ENCODE measurements at places on chromosomes 4 and X.

DNA sequence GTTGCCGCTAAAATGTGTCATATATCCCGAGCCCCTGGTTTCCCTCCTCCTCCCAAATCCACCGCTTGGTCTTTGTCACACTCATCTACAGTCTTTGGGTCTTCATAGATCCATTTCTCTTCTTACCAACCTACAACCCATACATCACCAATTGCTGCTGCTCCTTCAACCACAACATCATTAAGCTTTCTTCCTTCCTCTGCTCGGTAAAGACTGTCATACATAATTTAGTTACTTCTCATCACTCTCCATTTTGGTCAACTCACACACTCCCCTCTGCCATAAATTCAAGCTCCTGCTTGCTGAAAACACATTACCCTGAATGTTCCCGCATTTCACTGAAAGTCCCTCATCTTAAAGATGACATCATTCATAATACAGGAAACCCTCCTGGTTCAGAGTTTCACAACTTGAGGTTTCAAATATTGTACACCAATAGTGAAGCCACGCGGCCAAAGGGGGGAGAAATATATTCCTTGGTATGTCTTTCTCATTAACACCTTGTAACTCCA, 1.7 kb upstream of the DCTD start:
- no peaks in the 10 kb centered on the region for H3K27me3 ChIP-seq
- peaks cover 10% of the 10 kb centered on the region for H3K36me3 ChIP-seq
- peak; percentile 47 for DNase-seq
- no peak overlapping the region for H3K4me3 ChIP-seq
- peaks cover 29% of the 10 kb centered on the region for H3K4me1 ChIP-seq

DNA sequence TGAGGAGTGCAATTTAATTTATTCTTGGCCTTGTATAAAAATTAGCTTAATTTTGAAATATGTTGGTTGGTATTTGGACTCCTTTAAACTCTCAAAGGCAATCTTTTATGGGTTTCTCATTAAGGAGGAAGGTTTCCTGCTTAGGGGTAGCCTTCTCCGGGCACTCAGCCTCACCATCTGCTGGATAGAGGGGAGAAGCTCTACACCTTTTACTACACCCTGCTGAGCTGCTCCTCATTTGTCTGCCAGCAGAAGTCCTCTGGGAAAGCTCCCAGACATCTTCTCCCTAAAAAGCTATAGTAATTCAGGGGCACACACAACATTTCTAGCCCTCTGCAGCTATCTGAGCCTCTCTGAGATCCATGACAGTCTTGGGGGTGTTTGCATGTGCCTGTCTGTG, 179.1 kb downstream of the SOWAHB start:
- no peak for DNase-seq
- H3K27ac ChIP-seq = no peak overlapping the region
- H3K36me3 ChIP-seq = no peaks in the 10 kb centered on the region
- H3K4me3 ChIP-seq = no peak overlapping the region
- H3K4me1 ChIP-seq = no peaks in the 10 kb centered on the region
- no peaks in the 10 kb centered on the region for H3K27me3 ChIP-seq

- no peaks in the 10 kb centered on the region for H3K36me3 ChIP-seq
- H3K4me3 ChIP-seq = no peak overlapping the region
- DNase-seq = no peak
- no peak overlapping the region for H3K27ac ChIP-seq
Observed at GRCh38 chr4:147734496-147734895, 2.6 kb downstream of the ARHGAP10 start.

GRCh38 chr4:145625677-145626622, 6.8 kb downstream of the MMAA start:
- no peak overlapping the region for H3K4me3 ChIP-seq
- DNase-seq = no peak

GRCh38 chr4:126752702-126753101, 880.1 kb upstream of the INTU start:
- H3K36me3 ChIP-seq = no peaks in the 10 kb centered on the region
- H3K4me1 ChIP-seq = no peaks in the 10 kb centered on the region
- no peaks in the 10 kb centered on the region for H3K27me3 ChIP-seq
- H3K27ac ChIP-seq = no peak overlapping the region
- no peak overlapping the region for H3K4me3 ChIP-seq
- no peak for DNase-seq
